ENCODE measurements at places on chromosomes 3 and 15.
A peak's percentile ranks its signal among the peaks of the same experiment; 100 is the strongest.

DNA sequence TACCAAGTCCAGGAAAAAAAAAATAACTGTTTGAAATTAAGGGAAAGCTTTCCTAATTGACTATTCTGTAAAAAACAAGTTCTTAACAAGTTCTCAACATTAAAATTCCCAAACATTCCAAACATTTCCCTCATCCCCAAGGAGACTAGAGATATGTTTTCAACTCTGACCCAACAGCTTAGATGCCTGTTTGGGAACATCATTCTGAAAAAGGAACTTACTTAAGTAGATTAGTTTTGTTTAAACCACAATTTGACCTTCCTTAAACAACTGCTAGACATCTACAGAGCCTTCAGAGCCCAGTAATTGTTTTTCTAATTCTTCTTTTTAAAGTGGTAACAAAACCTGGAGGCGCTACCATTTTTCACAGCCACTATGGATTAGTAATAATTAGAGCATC is 12.8 kb downstream of the UBR1 start:
- peak; percentile 72 for DNase-seq

GRCh38 chr3:101687142-101687931 is 819 bp upstream of the RPL24 start:
- no peak for DNase-seq

DNA sequence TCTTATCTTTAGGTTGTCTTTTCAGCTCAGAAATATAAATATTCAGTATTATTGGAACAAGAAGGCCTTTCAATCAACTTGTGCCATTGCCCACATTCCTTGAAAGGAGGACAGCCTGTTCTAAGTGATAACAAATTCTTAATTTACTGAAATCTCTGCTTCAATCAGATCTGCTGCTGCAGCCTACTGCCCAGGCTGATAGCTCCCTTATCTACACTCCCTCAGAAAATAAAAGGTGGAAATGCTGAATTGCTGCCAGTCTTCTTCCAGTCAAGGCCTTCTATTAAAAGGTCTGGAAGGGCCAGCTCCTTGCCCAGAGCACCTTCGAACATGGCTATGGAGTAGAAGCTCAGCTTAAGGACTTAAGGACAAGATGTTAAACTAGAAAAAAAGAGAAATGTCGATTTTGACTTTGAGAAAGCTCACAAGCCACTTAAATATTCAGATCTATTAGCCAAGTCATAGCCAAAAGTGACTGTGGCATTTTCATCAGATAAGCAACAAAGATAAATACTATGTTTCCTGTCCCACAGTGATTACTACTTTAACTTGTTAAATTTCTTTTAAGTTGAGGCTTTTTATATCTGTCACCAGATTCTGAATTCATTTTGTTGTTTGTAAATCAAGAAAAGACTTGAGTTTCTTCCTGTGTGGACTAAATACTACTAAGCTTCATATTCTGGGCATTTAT is 480.5 kb upstream of the CBLB start:
- no peak for DNase-seq

GRCh38 chr3:169082076-169082475 is 581.4 kb downstream of the MECOM start:
- peak; percentile 44 for DNase-seq

- no peak for DNase-seq
Measured at GRCh38 chr3:156620260-156620659, 54.1 kb upstream of the TIPARP start.

GRCh38 chr3:196134691-196135090 is 52.8 kb upstream of the TFRC start:
- no peak for DNase-seq

DNA sequence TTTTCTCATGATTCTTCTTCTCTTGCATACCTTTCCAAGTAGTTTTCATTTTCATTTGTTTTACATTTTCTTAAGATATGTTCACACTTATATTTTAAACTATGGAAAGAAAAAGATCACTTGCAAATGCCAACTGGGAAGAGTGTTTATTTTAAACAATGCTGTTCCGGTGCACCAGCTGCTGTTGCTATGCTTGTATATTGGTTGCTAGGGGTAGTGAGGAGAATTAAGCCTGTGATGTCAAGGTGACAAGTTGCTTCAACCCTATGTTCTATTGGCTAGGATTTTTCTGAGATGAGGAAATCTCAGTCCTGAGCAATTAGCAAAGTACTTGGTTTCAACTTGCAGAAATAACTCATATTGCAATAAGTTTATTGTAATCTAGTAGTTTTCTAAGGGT is 500.1 kb downstream of the MFSD1 start:
- DNase-seq = no peak

GRCh38 chr3:54279005-54279583 is 156.7 kb downstream of the CACNA2D3 start:
- no peak for DNase-seq

DNA sequence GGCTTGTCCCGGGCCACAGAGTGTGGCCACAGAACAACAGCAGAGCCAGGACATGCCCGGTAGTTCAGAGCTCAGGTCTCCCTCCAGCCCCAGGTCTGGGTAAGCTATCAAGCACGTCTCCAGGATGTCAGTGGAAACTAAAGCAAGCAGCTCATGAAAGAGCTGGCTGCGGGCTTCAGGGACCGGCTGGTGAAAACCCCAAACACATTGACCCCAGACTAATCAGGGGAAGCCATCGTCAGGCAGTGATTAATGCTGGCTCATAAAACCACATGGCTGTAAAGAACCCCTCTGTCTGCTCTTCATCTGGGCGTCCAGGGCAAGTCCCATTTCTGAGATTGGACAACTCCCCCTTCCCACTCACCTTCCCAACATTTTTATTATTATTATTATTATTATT is 37.8 kb downstream of the LMCD1 start:
- DNase-seq = no peak

DNA sequence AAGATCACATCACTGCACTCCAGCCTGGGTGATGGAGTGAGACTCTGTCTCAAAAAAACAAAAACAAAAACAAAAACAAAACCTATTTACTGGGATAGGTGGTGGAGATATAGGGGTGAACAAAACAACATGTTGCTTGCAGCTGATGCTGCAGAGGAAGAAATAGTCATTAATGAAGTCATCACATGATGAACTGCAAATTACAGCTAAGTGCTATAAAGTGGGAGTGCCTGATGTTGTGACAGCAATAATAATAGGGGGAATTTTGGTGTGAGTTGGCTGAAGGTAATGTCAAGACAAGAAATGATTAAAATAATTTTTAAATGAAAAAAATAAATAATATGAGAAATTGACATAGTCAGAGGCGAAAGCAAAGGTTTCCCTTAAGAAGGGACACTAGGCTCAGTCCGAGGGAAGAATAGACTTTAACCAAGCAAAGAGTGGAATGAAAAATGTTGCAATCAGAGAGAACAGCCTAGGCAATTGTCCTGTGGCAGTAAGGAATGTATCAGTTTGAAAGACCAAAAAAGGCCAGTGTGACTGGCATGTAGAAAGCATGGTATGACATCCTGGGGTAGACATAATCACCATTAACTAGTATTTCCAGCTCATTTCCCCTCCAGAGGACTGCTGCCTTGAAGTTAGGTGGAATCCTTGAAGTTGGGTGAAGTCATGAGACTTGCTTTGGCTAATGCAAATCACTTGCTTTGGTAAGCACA is 14.7 kb upstream of the PIK3CB start:
- DNase-seq = no peak

DNA sequence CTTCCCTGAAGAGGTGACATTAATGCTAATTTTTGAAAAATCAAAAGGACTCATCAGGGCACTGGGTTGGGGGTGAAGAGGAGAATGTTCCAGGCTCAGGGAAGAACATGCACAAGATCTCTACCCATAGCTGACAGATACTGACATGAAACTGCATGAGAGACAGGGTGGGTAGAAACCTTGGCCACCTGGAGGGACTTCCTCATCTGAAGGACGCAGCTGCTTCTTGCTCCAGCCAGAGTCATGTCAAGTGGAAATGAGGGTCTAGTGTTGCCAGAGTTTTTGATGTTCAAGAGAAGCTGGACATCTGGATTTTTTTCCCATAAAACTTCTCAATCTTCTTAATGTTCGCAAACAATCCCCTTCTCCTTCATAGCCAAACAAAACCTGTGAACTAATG is 29.7 kb downstream of the AMOTL2 start:
- no peak for DNase-seq

DNA sequence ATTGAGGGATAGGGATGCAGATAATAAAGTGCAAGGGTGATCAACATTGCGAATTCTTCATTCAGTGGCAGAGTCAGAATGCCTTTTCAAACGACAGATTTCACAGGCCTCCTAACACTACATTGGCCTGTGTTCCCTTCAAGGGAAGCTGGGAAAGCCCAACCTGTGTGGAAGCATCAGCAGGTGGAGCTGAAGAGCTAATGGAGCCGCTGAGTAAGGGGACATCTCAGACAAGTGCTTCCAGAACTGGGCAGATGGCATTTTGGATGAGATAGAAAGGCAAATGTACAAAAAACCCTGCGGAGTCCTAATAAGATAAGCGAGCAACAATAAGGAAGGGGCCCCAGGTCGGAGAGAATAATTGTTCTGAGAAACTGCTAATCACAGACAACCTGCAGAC is 8.5 kb upstream of the SLC24A5 start:
- DNase-seq = peak; percentile 14

DNA sequence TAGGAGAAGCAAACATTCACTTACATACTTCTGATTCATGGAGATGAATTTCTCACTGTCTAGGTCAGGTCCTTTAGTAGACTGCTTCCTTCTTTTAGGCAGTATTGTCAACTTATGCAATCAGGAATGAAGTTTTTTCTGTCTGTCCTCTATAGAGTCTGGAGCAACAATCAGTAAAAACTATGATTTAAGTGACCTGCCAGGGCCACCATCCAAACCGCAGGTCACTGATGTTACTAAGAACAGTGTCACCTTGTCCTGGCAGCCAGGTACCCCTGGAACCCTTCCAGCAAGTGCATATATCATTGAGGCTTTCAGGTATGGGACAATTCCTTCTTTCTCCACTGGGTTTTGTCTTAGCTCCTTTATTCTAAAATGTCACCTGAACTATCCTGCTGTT is 523.1 kb downstream of the ROBO2 start:
- DNase-seq = no peak

GRCh38 chr3:141057436-141057835 is 6.3 kb downstream of the SPSB4 start:
- no peak for DNase-seq

DNA sequence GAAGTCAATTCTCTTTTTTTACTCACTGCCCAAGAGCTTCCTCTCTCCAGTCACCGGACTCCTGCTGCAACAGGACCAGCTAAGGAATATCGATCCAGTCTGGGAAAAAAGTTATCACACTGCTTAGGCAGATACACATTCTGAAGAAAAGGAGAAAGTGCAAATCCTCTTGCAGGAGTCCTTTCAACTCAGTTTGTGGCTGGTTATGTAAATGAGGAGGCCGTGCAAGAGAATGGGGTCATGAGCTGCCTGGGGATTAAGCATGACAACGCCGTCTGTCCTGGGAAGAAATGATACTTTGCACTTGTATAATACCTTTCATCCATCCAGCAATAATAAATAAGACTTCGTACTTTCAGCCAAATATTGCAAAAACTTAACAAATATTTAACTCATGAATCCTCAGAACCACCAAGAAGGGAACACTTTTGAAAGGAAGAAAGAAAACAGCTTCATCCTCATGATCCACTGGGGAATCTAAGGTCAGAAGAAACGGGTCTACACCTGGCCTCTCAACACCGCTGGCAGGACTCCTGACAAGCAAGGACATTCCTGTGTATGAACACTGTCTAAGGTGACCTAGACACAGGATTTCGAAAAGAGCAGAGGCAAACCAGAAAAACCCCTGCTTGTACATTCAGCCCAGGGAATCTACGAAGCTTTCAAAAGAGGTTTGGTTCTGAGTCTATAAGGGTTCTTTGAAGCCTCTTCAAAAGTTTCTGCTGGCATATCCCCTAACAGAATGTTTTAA is 13.1 kb upstream of the WWTR1 start:
- DNase-seq = no peak
